HT-29 (cell line): ENCODE measurements at places on chromosomes 3 and 15. TPM values are rescaled to one million over a fixed set of nuclear protein-coding genes. Genes with fewer than 3 reads are reported as not detected.

DNA sequence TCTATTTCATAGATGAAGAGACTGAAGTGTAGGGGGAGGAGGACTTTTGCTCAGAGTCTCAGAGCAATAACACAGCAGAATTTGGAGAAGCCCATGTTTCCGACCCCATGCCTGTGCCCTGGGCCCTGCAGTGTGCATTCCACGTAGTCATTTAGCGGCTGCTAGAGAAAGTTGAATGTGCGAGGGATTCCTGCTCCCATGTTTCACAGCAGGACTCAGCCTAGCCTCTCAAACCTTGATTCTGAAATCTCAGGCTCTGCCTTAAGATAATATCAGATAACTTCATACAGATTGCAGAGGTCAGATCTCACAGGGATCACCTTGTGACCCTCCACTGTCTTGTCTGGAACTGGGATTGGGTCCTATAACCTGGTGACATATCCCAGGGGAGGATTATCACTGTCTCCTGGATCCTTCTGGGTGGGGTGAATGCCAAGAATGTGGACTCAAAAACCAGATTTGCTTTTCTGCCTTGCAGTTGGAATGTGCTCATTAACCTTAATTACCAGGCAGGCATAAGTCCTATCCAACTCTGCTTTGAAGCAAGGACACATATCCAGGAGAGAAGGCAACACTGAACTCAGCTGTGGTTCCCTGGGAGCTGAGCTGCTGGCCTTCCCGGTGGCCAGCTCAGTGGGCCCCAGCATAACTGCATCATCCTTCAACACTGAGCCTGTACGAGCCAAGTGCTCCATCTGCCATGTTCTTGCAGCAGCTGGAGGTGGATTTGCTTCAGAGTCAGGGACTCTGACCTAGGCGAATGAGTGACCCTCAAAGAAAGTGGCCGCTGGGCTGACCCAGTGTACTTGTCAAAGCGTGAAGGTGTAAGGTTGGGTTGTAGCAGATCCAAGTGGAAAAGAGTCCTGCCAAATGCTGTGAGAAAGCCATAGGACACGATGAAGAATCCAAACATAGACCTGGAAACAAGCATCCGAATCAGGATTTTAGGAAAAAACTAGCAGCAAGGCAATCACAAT, 43.0 kb downstream of the CTXND1 start:
- no peak for DNase-seq

GRCh38 chr15:40302288-40302886, 5.3 kb downstream of the PLCB2 start:
- no peak for DNase-seq

DNA sequence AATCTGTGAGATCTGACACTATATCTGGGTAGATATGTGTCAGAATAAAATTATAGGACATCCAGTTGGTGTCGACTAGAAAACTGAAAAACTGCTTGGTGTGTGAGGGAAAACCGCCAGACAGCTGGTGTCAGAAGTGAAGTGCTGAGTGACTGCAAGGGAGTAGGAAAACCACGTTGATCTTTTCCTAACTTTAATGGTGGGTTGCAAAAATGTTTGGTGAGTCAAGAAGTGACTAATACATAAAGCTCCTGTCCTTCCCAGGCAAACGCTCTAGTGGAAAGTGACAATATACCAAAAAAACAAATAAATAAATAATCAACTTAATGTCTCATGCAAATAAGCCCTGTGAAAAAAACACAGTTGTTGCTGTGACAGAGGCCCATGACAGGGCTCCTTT, 7.3 kb upstream of the CD96 start:
- no peak for DNase-seq

DNA sequence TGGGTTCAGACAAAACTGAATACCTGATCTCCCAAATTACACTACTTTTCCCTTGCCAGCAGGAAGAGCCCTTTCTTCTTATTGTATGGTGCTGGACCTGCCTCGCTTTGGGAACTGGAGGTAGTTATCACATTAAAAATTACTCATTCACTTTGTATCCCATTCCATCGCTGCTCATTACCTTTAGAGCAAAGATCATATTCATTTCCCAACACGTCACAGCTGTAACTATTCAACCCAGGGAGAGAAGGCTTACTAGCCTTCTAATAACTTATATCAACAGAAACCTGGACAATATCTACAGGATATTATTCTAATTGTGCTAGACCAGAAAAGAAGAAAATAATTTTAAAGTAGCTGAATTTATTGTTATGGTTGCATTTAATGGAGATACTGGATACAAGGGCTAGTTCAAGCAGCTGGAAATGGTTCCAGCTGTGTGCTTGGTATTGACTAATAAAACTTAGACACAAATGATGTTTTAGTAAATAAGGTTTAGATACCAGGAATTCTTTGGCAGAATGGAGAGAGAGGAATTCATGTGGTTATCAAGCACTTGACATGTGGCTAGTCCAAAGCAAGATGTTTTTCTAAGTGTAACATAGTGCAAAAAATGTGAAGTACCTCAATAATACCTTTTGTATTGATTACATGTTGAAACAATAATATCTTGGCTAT, 656.3 kb downstream of the ROBO1 start:
- DNase-seq, result no peak

GRCh38 chr3:165389064-165389463, 192.9 kb upstream of the SLITRK3 start:
- no peak for DNase-seq

DNA sequence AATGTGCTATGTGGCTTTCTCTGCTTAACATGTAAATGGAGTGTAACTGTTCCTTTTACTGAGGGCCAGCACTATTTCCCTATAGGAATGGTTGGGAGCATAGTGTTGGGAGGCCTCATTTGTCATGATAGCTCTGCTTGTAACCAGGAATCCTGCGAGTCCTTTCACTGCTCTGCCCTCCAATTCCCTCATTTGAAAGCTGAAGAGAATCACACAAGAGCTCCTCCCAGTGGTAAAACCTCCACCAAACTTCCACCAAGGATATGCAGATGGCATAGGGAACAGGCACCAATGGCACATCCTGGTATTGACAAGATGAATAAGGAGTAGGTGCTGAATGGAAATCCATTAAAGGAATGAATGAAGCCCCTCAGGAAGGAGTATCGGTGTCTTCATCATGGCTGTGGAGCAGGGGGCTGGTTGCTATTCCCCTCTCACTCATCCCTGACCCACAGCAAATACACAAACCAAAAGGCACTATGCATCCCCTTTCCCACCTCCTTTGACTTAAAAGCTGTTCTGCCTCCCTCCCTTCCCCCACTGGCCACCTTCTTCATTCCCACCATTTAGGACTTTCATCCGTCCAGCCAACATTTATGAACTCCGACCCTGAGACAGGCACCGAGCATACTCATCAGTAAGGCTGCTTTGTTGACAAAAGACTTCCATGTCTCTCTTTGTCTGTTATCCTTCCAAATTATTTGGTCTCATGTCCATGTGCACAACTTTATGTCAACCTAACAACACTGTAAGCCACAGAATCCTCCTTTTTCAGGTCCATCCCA, 560.8 kb downstream of the FOXP1 start:
- peak; percentile 40 for DNase-seq

GRCh38 chr3:60542995-60543394, 708.3 kb downstream of the FHIT start:
- DNase-seq, result no peak

- no peak for DNase-seq
These were observed 46.1 kb downstream of the PIK3R4 start for GRCh38 chr3:130700541-130700940.

DNA sequence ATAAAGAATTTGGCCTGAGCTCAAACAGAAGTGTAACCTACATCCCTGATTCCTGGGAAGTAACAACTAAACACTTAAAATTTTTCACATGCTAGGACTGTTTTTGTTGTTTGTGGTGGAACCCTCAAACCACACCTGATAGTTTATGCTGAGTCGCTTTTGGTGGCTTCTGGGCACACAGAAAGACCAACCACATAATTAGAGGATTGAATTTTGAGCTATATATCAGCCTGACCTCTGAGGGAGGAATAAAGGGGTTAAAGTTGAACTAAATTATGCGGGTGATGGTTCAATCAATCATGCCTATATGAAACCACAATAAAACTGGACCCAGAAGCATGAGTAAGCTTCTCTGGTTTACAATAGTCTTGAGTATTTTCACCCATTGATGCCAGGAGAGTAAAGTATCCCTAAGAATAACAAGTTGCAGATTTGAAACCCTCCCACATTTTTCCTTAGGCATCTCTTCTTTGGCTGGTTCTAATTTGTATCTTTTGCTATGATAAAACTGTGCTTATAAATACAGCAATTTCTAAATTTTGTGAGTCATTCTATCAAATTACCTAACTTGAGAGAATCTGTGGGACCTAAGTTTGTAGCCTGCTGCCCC, 1304.5 kb upstream of the GBE1 start:
- no peak for DNase-seq

DNA sequence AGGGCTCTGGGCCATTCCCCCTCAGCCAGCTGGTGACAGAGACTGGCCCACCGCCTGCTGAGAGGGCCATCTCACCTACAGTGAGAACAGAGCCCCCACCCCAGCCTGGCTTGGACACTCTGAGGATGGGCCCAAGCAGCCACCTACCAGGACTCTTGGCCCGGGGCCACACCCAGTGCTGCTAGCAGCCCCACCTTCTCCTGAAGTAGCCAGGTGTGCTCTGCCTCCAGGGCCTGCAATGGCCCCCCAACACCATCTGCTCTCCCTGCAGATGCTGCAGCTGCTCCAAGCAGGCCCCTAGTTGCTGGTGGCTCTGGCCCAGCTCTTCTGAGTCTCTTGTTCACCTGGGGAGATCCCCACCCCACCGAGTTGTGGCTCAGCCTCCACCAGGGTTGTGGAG, 6.8 kb upstream of the CLK3 start:
- no peak for DNase-seq

DNA sequence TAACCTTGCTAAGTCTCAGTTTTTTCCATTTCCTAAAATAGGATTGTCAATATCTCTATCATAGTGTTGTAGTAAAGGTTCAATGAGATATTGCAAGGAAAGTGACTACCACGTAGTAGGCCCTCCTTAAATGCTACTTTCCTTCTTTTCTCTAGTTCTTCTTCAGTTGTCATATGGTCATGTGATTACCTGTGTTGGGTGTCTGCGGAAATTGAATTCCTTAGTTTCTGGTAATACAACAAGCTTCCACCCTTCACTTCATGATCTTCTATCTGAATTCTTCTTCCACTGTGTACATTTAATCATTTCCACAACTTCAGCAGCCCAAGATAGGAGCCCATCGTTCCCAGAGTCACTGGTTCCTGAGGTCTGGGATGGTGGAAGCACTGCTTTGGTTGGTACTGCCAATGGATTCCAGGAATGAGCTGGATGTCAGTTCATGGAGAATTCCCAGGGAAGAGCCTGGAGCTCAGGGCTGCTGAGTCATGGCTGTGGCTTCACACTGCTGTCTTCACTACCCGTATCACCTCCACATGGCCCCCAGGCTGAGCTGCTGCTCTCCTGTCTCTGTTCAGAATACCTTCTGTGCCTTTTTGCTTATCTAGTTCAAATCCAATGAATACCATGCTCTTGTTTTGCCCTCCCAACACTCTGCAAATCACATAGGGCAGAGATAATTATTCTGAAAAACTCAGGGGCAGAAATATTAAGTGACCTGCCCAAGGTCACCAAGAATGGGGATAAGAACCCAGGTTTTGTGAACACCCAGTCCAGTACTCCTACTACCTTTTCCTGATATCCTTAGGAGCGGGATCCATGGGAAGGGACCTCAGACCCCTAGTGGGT, 98.6 kb downstream of the RPL39L start:
- no peak for DNase-seq

GRCh38 chr15:60787837-60788691, 309.1 kb upstream of the ICE2 start:
- peak; percentile 31 for DNase-seq

- no peak for DNase-seq
These were observed at the start of gene RFTN1 for GRCh38 chr3:16513141-16514020. Gene RFTN1, minus strand, starts transcription at chr3:16513699. Its CDS starts 19,830 bp downstream, at chr3:16493869.

- DNase-seq, result no peak
These were observed 116.6 kb downstream of the CHDH start for GRCh38 chr3:53729618-53730017.

- DNase-seq, result no peak
These were observed 113.8 kb downstream of the ANP32A start for GRCh38 chr15:68706931-68707330.

DNA sequence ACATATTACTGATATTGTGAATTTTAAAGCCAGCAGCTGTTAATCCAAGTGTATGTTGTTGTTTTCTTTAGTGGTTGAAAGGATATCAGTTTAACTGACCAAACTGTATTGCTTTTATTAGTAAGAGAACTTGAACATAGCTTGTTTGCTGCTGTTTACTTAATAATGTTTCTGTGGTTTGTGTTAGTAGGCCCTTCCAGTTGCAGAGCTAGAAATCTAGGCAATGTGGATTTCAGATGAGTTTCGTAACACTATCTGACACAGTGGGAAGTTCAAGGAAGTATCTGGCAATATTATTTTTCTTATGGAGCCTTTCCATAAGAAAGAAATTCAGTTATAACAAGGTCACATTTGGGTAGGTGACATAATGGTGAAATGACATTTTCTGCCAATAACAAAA, 18.5 kb downstream of the ZNF609 start:
- DNase-seq, result no peak

GRCh38 chr3:11239796-11240195, 32.4 kb upstream of the ATG7 start:
- no peak for DNase-seq

- no peak for DNase-seq
These were observed 470.4 kb upstream of the ROBO1 start for GRCh38 chr3:80238152-80238551.

DNA sequence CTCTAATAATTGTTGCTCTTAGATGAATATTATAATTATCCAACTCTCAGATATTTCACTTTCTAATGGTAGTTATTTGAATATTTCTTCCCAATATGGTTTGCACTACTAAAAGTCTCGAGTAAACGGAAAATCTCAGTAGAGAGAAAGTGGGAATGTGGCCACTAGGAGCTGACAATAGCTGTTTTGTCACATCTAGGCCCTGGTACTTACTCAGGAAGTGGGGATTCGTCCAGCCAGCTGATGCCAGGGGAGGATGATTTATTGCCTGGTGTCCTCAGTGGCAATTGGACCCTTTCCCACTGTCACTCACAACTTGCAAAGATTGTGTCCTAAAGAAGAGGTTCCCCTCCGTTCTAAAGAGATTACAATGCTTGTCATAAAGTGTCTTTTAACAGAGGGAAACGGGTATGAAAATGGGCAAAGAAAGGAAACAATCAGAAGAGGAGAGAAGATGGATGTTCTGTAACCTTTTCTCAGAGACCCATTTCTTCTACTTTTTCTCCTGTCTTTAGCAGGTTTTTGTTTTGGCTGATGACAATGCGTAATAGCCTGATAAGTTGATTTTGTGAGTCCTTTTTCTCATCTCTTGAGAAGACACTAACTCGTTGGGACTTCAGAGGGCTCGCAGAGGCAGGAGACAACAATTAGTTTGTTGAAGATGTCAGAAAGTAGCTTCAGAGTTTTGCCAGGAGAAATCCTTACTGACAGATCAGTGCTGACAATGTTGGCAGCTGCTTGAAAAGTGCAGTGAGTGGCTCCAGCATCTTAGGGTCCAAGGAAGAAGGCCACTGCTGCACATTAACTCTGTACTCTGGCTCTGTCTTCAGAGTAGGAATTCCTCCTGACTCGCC, 320.6 kb downstream of the MECOM start:
- DNase-seq, result no peak

Gene TIMP4
- 2.7 and 3.8 TPM in 2 replicates for total RNA-seq

Gene NR2F2
- total RNA-seq, result 12.6 and 14.0 TPM in 2 replicates

Gene PDZRN3
- 4.6 and 5.6 TPM in 2 replicates for total RNA-seq

Gene LMAN1L
- not detected in 2 replicates for total RNA-seq

Gene FRMD5
- total RNA-seq, result 4.3 and 5.8 TPM in 2 replicates

Gene AADACL2
- not detected in 2 replicates for total RNA-seq

Gene PARP15
- total RNA-seq, result not detected in 2 replicates

Gene WDR93
- 0.08 and 0.61 TPM in 2 replicates for total RNA-seq

Gene GALNT15
- not detected in 2 replicates for total RNA-seq

Gene ACAN
- not detected in 2 replicates for total RNA-seq

Gene MCF2L2
- 0.05 TPM in 1 of 2 replicates, not detected in the other for total RNA-seq
